NCI-H446 treated with DMSO at 0.1 percent for 48 hours (cell line): ENCODE measurements at places on chromosomes 12 and 14.

GRCh38 chr12:3295646-3296408 lies 195.2 kb upstream of the PRMT8 start:
- no peak for DNase-seq

GRCh38 chr12:53759261-53759660 lies 7.5 kb upstream of the CISTR start:
- no peak for DNase-seq

- DNase-seq, result no peak
Measured at GRCh38 chr12:92550661-92551060, 152.1 kb upstream of the PLEKHG7 start.

DNA sequence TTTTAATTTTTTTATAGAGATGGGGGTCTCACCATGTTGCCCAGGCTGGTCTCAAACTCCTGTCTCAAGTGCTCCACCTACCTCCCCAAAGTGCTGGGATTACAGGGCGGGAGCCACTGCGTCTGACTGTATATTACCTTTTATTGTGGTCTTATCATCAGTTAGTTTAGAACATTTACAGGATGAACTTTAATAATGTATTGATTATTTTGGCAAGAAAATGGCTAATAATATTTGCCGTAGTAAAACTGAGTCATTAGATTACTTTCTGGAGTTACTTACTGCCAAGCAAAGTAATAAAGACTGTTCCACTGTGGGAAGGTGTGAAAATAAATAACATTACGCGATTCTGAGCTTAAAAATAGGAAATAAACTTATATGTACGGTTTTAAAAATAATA lies 21.9 kb upstream of the KDM2B start:
- DNase-seq, result no peak

DNA sequence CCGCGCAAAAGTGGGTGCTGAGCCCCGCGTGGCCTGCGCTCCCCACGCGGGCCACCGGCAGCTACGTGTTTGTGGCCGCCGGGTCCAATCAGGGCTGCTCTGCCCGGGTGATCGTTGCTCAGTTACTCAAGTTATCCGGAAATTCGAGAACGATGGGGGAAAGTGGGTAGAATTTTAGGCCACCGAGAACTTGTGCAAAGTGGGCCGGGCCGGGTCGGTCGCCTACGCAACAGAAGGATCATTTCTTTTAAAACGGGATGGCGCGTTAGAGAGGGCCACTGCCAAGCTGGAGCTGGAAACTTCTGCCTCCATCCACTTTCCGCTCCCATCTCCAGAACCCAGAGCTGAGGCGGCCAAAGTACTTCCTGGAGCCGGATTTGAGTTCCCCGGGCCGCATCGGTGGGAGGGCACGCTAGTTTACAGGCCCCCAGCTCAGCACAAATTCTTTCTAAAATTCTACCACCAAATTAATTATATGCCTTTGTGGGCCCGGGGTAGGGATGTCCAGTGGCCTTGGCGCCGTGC lies 3.5 kb downstream of the RFX4 start:
- no peak for DNase-seq

GRCh38 chr12:64608901-64609535 lies 1.3 kb upstream of the RASSF3 start:
- no peak for DNase-seq

GRCh38 chr12:51533799-51534198 lies 57.2 kb upstream of the SCN8A start:
- peak; percentile 31 for DNase-seq

DNA sequence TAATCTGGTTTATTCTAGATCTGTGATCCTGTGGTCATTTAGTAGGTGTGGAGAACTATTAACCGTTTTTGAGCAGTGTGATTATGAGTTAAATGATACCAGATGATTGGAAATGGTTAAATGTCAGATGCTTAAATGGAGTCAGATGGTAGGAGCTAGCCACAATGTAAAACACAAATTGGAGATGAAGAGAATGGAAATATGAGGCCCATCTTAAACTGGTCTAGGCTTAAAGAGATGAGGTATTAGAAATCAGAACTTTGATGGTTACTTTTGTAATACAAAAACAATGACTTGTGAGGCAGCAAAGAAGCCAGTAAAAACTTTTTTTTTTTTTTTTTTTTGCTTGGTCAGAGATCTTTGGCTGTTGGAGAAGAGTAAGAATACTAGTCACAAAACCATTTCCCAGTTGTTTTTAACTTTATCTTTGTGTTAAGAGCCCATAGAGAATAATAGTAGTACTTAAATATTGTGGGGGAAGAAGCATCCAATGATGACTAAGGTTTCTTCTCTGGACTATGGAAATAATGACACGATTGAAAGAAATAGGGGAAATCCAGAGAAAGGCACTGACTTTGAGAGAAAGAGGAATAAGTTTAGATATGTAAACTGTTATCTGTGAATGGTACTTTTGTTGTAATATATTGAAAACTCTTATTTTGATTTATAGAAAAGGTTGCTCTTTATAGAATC lies 95.9 kb downstream of the WNK1 start:
- DNase-seq, result no peak

DNA sequence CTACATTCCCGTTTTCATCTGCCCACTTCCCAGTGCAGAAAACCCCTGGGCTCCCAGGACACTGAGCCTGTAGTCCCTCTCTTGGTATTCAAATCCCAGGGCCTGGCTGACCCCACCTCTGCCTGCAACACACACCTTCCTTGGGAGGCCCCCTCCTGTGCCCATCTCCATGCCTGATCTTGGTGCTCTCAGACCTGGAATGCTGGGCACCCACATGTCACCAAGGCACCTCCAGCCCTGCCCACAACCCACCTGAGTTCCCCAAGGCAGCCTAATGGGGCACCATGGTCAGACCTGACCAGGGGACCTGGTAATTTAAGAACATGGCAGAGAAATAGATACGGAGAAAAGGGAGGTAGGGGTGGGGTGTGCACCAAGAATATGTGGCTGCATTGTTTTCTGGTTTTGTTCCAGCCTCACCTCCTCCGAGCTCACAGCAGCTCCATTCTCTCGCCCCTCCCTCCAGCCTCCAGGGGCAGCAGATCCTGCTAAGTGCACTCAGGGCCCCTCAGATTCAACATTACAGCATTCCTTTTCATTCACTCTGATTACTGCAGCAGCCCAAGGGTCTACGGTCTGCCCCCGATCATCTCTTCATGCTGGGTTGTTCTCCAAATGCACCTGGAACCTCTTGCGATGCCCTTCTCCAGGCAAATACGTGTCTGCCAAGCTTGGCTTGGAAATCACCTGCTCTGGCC lies 9.2 kb upstream of the HSP90AA1 start:
- DNase-seq, result no peak

- DNase-seq, result no peak
Measured at GRCh38 chr12:103114296-103115055, 157.0 kb downstream of the ASCL1 start.

GRCh38 chr14:66137081-66137480 lies 349.1 kb upstream of the CCDC196 start:
- DNase-seq, result peak; percentile 52

GRCh38 chr12:46131732-46132469 lies 136.9 kb downstream of the SLC38A1 start:
- no peak for DNase-seq

DNA sequence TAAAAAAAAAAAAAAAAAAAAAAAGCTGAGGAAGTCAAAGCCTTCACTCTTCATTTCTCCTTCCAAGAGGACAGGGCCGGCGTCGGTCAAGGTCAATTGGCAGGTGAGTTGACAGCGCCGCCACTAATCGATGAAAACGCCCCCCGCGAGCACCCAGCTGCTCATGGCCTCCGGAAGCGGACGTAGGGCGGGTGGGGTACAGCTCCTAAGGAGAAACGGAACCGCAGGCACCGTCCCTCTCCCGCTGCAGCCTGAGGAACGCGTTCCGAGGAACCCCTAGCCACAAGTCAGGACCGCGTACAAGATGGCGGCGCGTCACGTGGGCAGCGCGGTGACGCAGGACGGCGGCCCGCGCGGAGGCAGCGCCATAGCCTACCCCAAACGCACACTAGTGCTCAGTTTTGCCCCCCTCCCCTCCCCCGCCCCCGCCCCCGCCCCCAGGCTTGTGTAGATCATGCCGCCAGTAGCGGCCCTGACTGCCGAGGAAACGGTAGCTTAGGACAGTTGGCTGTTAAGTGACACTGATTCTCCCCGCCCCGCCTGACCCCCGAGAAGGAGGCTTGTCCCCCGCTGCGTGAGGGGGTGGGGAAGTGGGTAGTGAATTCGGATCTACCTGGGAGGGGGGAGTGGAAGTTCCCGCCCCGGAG lies at the start of gene ATF1:
Gene ATF1, plus strand, starts transcription at position 463 of the 647 bp plus-strand sequence. CDS start 16,045 bp downstream, outside the sequence.
- DNase-seq, result peak; percentile 88

DNA sequence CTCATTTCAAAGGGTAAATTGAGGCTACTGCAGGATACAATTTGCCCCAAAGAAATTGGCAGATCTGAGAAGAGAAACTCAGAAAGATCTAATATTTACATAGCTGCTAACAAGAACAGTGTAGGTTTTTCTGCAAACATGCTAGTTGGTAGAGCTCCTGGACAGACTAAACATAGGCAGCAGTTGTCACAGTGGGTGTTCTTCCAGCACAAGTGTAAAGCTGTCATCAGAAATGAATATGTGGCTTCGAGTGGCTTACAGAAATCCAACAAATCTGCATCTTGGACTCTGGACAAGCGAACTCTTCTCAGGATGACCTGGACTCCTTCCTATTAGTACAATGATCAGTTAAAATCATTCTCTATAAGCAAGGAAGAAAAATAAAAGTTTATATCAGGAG lies 5.9 kb downstream of the CBX5 start:
- DNase-seq, result peak; percentile 62

GRCh38 chr12:100154474-100155247 lies 12.0 kb upstream of the BLTP3B start:
- no peak for DNase-seq

DNA sequence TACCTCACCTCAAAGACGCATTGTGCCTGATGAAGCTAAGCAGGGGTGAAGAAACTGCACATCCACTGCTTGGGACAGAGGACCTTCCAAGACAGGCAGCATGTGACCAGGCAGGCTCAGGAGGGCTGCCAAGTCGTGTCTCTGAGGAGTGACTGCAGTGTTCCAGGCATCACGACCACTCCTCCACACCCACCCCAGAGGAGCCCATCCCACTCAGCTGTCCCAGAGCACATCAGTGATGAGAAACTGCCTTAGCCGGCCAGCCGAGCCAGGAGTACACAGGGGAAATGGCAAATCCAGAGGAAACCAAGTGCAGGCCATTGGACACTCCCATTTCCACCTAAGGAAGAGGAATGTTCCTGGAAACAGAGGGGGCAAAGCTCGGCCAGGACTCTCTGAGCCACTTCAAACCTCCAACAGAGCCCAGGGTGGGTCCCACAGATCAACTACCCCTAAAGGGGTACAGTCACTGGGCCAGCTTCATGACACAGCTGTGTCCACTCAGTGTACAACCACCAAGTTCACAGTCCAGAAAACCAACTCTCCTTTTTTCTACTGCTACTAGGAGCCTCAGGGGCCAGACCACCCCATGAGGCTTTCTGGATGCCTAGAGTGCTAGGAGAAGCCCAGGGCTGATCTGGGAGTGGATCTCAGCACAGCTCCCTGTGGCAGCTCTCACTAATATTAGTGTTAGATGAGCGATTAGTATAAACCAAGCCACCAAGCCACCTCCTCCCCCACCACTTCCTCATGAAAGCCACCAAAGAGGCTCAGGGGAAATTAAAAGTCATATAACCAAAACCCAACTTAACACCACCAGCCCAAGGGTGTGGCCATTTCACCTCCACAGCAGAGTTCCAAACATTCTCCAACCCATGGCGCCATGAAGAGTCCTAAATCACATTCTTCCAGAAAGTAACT lies 15.4 kb downstream of the PXN start:
- no peak for DNase-seq
